ENCODE measurements at places on chromosomes 16 and 17.

DNA sequence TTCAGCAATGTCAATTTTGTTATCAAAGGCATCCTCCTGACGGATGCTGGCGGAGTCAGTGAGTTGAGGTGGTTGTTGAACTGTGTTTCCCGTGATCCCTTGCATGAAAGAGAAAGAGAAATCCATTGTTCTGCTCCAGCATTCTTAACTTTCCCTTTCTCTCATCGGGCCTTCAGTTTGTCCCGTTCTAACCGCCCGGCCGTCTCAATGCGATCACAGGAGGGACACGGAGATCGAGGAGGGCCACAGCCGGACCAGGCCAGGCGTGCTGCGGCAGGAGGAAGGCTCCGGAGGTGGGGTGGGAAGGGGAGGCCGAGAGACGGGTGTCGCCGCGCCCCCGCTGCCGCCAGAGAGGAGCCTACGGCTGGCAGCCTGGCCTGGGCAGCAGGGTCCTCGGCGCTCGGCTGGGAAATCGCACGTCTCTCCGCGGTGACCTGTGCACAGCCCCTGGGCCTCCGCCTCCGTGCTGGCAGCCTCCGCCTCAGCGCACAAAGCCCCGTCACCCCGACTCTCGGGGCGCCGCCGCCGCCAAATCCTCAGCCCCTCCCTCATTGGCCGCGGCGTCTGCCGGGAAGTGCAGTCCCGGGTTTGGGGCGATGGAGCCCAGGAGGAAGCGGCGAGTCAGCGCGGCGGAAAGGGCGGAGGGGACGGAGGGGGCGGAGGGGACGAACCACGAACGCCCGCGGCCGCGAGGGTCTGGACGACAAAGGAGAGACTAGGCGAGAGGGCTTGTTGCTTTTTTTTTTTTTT is 38.1 kb downstream of the SOST start:
- no peak for DNase-seq

GRCh38 chr17:4144422-4144747 is 1.4 kb downstream of the CYB5D2 start:
- no peak for DNase-seq

GRCh38 chr17:29103341-29103740 is 60.4 kb downstream of the PIPOX start:
- no peak for DNase-seq

GRCh38 chr17:47980541-47980940 is 9.6 kb downstream of the CDK5RAP3 start:
- no peak for DNase-seq

GRCh38 chr16:27226976-27227705 is 23.8 kb downstream of the KDM8 start:
- DNase-seq = no peak

GRCh38 chr17:58136669-58137279 is 11.4 kb upstream of the OR4D1 start:
- DNase-seq = no peak

DNA sequence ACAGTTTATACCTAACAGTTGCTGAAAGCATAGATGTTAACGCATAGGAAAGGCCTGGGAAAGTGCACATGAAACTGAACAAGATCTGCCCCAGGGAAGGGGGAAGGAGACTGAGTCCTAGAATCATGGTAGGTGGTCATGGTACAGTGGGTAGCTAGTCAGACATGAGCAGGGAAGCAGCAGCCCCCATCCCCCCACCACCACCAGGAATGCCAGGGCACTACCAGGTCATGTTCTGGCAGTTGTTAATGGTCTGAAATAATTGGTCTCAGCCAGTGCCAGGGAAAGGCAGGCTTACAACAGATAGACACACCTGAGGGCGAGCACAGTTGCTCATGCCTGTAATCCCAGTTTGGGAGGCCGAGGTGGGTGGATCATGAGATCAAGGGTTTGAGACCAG is 185.2 kb downstream of the CPPED1 start:
- no peak for DNase-seq

GRCh38 chr16:12398683-12399047 is 405.0 kb downstream of the CPPED1 start:
- DNase-seq = no peak

GRCh38 chr16:72066747-72067146 is 3.7 kb downstream of the HPR start:
- no peak for DNase-seq

- no peak for DNase-seq
These were observed 6.7 kb upstream of the DPEP3 start for GRCh38 chr16:67986949-67987348.

- no peak for DNase-seq
These were observed 9.0 kb downstream of the CBFA2T3 start for GRCh38 chr16:88967830-88968588.

DNA sequence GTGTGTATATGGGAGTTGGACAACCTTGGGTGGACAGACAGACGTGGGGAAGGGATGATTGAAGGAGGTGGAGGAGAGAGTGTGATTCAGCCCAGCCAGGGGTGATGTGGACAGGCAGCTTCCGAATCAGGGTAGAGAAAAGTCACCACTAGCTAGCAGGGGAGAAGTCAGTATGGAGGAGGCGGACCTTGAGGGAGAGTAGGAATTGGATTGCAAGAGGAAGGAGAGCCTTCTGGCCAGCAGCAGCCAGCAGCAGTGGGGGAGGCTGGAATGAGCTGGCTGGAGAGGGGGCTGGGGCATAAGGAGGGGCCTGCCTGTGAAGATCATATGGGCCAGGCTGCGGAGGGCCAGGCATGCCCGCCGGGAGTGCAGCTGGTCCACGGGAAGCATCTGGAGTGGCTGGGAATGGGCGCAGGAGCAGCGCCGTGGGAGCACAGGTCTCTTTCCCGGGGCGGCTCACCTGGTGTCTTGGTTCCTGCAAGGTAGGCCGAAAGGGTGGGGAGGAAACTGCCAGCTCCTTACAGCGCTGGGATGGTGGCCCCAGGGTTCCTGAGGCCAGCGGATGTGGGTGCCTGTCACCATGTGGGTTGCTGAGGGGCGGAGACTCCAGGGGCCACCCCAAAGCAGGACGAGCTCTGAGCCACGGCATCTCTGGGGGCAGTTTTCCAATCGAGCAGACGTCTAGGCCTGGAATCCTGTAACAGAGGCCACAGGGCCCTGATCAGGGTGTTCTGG is 235.3 kb downstream of the SEC14L1 start:
- DNase-seq = no peak

DNA sequence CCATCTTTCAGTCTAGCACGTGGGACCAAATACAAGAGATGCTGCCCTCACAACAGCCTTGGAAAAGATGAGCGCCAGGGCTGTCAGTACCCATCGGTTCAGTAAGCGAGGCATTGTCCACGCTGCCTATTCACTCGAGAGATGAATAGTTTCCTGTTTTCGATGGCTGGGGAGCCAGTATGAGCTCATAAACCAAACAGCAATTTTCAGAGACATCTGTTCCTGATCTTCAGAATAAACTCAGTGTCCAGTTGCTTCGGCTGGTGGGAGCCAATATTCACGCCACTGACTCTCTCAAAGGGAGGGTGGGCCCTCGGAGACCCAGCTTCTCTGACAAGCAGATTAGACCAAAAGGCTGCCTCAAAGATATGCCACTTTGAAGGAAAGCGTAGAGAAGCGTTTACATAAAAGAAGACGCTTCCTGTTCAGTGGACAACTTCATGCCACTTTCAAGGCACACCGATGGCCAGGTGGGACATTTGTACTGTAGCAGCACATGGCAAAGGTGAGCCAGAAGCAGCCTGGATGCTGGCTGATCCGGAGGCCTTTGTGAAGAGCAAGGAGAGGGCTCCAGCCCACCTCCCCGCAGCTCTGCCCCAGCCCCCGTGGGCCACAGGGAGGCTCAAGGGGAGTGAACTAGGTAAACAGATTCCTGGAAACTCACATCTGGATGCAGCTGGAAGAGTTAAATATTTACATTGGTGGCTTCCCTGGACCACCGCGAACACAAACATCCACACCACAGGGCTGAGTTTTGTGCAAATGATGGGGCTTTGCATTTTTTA is 6.0 kb downstream of the TIMM22 start:
- peak; percentile 77 for DNase-seq

- DNase-seq = no peak
These were observed 47.3 kb downstream of the TBC1D16 start for GRCh38 chr17:79988185-79988971.

DNA sequence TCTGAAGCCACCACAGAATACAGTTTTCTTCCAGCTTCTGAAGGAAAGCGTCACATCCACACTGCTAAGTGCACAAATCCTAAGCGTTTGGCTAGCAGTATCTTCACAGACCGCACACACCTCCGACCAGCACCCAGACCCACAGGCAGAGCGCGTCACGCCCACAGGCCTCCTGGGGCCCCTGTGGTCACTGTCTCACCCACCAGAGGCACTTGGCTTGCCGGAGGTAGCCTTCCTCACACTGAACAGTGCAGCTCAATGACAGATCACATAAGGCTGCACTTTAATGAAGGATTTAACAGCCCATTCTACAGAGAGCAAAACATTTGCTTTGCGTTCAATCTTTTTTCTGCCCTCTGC is 21.2 kb downstream of the SPHK1 start:
- no peak for DNase-seq

DNA sequence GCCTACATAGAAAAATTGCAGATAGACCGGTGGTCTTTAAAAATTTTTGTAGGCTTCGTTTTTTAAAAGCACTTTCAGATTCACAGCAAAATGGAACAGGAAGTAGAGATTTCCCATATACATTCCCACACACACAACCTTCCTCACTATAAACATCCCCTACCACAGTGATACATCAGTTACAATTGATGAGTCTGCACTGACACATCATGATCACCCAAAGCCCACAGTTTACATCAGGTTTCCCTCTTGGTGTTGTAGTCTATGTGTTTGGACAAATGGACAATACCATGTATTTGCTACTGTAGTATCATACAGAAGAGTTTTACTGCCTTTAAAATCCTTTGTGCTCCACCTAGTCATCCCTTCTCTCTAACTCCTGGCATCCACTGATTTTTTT is 113.9 kb upstream of the ADAMTS18 start:
- DNase-seq = no peak

- no peak for DNase-seq
These were observed 119.3 kb upstream of the TBX2 start for GRCh38 chr17:61280338-61280737.

DNA sequence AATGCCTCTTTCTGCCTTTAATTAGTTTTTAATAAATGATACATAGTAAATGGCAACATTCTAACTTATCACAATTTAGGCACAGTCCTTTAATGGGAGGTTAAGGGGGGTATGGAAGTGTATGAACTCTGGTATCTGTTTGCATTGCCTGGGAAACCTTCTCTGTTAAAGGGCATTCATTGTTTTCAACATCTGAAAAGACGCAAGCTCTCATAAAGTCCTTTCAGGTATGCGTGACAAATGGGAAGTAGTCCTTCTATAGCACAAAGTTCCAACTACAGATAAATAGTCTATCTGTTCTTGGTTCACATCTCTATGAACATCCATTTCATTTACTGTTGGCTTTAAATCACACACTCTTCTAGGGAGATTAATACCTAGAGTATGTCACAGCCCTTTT is 298.0 kb upstream of the PMFBP1 start:
- DNase-seq = no peak

DNA sequence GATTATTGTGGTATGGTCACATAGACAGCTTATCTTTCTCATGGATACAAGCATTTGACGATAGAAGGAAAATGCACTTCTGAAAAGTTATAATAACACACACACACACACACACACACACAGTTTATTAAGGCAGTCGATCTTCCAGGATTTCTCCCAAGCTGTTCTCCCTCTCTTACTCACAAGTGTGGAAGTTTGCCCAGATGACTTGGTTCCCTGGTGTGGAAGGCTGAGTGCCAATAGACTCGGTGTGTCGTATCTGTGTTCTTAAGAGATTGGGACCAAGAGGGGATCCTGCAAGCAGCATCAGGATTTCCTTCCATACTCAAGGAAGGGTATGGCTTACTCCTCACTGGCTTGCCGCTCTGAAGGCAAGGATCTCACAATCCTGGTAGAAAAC is 279.6 kb downstream of the HS3ST3B1 start:
- DNase-seq = no peak

- DNase-seq = no peak
These were observed 56.5 kb downstream of the MRM1 start for GRCh38 chr17:36657763-36658490.

- no peak for DNase-seq
These were observed 6.3 kb upstream of the IGF2BP1 start for GRCh38 chr17:48990882-48991357.

DNA sequence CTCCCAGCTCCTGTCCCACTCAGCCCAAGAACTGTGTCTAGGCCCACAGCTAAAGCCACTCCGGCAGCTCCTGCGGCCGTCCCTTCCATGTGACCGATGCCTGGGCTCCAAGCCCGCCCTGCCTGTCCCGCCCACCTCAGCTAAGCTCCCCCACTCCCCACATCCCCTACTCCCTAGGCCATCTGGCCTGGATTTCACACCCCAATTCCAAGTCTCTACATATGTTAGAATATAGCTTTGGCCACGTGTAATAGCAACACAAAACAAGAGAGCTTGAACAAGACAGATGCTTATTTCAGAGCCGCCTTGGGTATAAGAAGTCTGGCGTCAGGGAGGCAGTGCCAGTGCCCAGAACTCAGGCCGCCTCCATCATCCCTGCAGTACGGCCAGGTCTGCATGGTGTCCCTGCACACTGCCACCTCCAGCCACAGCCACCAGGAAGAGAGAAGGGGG is 30.0 kb upstream of the USP22 start:
- DNase-seq = no peak

DNA sequence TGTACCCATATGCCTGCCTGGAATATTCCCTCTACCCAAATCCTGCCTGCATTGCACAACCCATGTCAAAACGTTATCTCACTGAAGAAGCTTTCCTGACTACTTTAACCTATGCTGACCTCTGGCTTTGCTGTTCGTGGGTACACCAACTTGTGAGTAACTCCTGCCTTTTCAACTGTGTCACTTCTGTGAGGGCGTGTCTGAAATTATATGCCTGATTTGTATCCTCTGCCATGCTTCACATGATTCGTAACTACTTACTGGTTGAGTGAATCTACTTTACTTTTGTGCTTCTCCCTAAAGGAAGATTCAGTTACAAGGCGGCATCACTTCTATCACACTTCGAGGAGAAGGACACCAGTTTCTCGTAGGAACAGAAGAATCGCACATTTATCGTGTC is 33.3 kb upstream of the USP43 start:
- no peak for DNase-seq

GRCh38 chr17:44069974-44070454 is 521 bp upstream of the G6PC3 start:
- no peak for DNase-seq

DNA sequence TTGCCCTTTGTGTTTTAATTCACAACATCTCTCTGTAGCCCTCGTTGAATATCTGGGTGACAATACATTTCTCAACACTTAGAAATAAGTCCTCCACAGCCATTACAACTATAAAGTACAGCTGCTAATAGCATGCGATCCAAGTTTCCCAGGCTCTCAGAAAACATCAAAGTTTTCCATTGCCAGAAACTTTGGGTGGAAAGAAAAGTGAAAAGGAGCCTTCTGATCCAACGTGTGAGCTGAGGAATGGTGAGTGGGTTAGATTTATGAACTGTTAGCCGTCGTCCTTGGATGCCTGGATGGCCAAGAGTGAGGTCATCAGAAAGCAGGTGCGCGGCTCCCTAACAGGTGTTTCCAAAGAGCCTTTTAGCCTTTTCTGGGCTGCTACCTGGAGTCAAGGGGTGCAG is 258.0 kb downstream of the PMP22 start:
- no peak for DNase-seq

- no peak for DNase-seq
These were observed 378.1 kb downstream of the HAPSTR1 start for GRCh38 chr16:9469512-9469911.

Measured in brain pericyte (primary cell).